Sigmoid colon (tissue), 7 donors: ENCODE measurements at places on chromosomes 4 and X. TPM values are rescaled to one million over a fixed set of nuclear protein-coding genes. Genes with fewer than 3 reads are reported as not detected.

NPY1R gene
- total RNA-seq: 2.9 TPM

DGAT2L6 gene
- total RNA-seq: not detected

DNA sequence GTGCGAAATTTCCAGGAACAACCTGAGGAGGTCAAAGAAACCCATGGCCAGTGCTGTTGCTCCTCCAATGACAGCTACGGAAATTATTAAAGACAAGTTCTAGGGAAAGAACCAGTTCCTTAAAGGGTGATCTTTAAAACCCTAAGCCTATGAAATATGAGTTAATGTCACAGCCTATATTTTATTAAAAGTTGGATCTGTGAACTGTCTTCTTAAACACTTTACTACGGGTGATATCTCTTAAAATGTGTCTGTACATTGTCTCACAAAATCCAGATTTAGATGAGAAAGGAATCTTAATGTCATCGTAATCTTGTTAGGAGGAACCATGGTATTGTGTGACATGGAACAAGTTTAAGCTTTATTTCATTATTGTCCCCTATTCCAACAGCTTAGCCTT lies 46.3 kb upstream of the VCX3B start:
- no peak overlapping the region for H3K4me3 ChIP-seq
- no peaks in the 10 kb centered on the region for H3K27me3 ChIP-seq
- no peak for DNase-seq

GRCh38 chrX:155048977-155049619 lies 21.8 kb downstream of the CMC4 start:
- H3K4me1 ChIP-seq: no peaks in the 10 kb centered on the region
- no peak overlapping the region for H3K27ac ChIP-seq
- no peaks in the 10 kb centered on the region for H3K36me3 ChIP-seq
- H3K27me3 ChIP-seq: no peaks in the 10 kb centered on the region
- H3K4me3 ChIP-seq: no peak overlapping the region

- no peaks in the 10 kb centered on the region for H3K36me3 ChIP-seq
- H3K27ac ChIP-seq: no peak overlapping the region
- H3K4me3 ChIP-seq: no peak overlapping the region
Observed at GRCh38 chr4:147336252-147336651, 144.6 kb upstream of the EDNRA start.

GRCh38 chr4:184114431-184114830 lies 103.2 kb downstream of the ENPP6 start:
- no peak for DNase-seq
- no peaks in the 10 kb centered on the region for H3K36me3 ChIP-seq
- no peak overlapping the region for H3K4me3 ChIP-seq
- H3K27ac ChIP-seq: no peak overlapping the region
- no peaks in the 10 kb centered on the region for H3K27me3 ChIP-seq
